ENCODE measurements at places on chromosomes 7 and 10.

DNA sequence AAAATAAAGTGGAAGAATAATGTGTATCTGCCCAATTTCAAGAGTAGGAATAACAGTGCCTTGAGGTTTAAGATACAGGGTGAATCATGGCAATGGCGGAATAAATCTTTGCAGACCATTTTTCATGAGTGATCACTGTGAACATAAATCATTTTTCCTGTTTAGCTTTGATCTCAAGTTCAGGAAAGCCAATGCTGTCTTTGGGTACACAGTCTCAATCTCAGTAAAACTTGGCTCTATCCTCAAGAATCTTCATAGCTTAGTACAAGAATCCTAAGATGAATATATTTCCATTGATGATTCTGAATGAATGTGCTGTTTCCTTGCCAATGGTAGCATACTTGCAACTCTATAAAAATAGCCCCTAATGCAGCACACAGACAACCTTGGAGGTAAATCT lies 6.8 kb downstream of the NAMPT start:
- DNase-seq: no peak

GRCh38 chr7:111718886-111719285 lies 156.6 kb upstream of the IMMP2L start:
- no peak for DNase-seq

GRCh38 chr10:103859161-103860086 lies 4.0 kb upstream of the SH3PXD2A start:
- peak; percentile 77 for DNase-seq

DNA sequence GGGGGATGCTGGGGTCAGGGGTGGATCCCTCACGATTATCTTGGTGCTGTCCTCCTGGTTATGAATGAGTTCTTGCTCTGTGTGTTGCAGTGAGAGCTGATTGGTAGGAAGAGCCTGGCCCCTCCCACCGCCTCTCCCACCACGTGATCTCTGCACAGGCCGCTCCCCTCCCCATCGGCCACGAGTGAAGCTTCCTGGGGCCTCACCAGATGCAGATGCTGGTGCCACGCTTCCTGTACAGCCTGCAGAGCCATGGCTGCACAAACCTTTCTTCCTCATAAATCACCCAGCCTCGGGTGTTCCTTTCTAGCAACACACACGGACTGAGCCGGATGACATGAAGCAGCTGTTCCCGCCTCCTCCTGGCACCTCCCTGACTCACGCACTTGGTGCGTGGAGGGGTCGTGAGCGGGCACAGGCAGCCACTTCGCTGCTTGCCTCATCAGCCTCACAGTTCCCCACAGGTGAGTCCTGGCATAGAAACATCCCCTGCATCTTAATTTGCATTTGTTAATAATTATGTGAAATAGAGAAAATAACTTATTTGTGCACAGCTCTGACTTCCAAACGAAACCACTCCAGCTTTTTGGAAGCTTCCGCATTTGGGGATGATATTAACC lies 210.8 kb downstream of the ADARB2 start:
- no peak for DNase-seq

DNA sequence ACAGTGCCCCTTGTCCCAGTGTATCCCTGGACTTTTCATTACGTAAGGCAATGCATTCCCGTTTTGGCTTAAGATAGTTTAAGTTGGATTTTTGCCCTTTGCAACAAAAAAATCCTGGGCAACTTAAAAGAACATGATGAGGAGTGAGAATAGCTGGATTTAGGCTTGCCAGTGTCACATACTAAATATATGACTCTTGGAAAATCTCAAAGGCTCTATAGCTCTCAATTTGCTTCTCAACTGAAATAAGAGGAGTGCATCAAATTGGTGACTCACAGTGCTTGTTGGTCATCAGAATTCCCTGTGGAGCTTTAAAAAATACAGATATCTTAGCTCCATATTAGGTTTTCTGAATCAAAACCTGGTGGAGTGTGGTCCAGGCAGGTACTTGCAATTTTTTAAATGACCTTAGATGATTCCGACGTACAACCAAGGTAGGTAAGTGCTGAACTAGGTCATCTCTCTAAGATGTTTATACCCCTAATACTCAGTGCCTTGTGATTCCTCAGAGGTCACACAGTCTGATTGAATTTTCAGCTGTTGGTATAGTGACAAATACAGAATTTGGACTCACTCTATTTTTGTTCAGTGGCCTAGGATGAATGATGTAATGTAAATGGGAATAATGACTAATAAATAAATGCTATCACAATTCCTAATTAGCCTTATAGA lies 33.9 kb upstream of the ORC5 start:
- no peak for DNase-seq

GRCh38 chr7:143120691-143121405 lies 11.0 kb upstream of the PIP start:
- DNase-seq: no peak

- DNase-seq: no peak
Observed at GRCh38 chr7:154383045-154383444, 330.8 kb downstream of the DPP6 start.

- no peak for DNase-seq
Observed at GRCh38 chr7:55131142-55131929, 112.5 kb downstream of the EGFR start.

- DNase-seq: no peak
Observed at GRCh38 chr10:110864662-110865140, 7.0 kb upstream of the PDCD4 start.

GRCh38 chr7:129689995-129690581 lies 78.6 kb downstream of the NRF1 start:
- no peak for DNase-seq

- no peak for DNase-seq
Observed at GRCh38 chr10:132628966-132629900, 91.6 kb downstream of the INPP5A start.

All from HAP-1 (cell line).